ENCODE measurements at places on chromosomes 13 and 19.

DNA sequence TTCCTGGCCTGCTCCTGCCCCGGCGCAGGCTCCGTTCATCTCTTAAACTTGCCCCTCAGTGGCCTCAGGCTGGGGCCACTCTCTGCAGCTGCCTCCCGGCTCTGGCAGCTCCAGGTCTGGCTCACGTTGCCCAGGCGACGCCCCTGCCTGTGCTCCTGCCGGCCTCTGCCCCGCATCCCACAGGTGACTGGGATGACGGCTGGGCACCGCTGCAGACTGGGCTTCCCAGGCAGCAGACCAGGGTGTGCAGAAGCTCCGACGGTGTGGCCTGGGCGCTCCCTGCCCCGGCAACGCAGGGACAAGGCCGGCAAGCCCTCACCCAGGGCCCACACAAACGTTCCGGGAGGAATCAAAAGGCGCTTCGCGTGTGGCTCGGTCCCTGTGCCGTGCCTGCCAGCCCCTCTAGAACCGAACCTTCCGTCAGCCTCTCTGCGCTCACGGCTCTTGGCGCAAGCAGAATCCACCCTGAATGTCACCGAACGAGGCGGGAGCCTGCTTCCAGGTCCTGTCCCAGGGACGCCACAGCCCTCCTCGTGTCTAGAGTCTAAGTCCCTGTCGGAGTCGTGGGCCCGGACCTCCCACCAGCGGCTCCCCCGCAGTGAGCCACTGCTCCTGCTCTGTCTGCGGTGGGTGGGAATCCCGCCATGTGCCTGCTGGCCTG is 64.8 kb downstream of the MLLT1 start:
- no peak for DNase-seq

DNA sequence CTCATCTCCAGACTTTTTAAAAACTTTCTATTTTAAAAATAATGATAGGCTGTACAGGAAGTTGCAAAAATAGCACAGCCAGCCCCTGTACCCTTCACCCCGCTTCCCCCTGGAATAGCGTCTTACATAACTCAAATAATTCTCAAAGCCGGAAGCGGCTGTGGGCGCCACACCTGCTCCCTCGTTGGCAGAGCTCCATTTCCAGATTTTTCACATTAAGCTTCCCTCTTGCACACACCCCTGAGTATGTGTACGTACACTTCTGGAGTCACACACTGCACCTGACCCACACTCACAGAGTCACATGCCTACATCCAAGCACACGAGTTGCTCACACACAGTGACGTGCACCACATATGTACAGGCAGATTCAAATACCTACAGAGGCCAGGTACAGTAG is 24.9 kb upstream of the DPP9 start:
- no peak for DNase-seq

DNA sequence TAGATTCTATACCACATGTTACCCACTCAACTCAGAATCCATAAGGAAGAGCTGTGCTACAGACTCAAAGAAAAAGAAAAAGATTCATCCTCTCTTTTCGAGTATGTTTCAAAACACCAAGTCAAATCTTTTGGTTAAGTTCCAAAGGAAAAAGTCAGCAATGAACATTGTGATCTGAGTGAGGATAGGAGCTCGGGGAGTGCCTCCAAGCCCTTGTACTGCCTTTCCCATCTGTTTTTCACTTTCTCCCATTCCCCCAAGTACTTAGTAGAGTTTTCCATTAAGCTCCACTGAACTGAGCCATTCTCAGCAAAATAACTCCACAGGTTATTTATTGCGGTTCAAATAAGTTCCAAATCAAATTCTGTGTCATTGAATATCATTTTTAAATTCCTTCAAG is 47.7 kb upstream of the MAB21L1 start:
- no peak for DNase-seq

DNA sequence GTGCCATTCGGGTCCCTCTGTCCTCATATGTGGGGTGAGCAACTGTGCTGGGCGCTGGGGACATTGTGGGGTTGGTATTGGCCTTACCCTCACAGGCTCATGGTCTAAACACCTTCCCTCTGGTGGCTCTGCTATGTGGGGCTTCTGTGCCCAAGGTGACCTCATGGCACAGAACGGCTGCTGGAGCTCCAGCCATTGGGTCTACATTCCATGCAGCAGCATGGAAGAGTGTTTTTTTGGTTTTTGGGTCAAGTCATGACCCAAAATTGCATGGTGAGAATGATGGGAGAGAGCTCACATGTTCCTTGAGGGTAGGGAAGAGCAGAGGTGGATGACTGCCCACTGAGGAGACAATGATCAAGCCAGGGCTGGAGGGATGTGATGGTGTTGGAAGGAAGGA is 17.2 kb downstream of the PGLS start:
- DNase-seq: no peak

DNA sequence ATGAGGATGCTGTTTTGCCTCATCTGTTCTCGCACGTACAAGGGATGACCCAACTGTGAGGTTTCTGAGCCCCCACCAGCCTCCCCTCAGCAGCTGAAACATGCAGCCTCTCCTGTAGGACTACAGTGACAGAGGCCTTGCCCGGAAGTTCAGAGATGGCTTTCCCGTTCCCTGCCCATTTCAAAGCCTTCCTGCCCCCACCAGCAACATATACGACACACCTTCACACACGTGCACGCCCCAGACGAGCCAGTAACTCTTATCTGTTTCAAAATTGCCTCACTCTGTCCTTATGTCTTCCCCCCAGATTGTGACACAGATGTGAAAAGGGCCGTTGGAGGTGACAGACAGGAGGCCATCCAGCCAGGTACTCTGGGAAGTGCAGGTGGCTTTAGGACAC is 95.8 kb downstream of the RAB20 start:
- DNase-seq: no peak

DNA sequence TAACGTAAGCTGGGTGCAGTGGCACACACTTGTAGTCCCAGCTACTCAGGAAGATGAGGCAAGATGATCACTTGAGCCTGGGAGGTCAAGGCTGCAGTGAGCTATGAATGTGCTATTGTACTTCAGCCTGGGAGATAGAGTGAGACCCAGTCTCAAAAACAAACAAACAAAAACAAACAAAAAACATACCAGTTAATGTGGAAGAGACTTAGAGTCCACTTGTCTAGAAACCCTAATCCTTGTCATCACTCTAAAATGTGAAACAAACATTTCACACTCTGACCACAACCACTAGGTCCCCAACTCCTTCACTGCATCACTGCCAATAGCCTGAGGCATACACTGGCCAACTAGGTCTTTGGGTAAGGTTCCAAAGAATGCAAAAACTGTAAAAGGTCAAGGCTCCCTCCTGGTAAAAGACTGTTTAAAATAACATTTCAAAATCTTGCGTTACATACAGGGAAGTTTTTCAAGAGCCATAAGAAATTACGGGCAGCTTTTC is 28.6 kb upstream of the CYP2B6 start:
- no peak for DNase-seq

- no peak for DNase-seq
These were observed 11.8 kb upstream of the RCBTB1 start for GRCh38 chr13:49597043-49597641.

- DNase-seq: no peak
These were observed 2.5 kb upstream of the RFPL4AL1 start for GRCh38 chr19:55766466-55766865.

DNA sequence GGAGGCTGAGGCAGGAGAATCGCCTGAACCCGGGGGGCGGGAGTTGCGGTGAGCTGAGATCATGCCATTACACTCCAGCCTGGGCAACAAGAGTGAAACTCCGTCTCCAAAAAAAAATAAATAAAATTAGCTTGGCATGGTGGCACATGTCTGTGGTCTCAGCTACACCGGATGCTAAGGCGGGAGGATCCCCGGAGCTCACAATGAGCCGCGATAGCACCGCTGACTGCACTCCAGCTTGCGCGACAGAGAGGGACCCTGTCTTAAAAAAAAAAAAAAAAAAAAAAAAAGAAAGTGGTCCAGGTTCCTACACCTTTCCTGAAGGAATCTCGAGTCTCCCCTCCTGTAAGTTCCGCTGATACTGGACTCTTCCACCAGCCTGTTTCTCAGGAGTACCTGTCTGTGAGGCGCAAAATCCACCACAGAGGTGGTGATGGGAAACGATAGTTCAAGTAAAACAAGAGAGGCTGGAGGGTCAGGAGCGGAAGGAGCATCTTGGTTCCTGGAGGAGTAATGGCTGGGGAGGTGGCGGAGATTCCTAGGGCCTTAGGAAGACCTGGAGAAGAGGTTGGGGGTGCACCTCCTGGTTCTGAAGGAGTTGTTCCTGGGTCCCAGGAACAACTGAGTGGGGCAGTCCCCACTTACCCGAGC is 471 bp downstream of the FUT1 start:
- no peak for DNase-seq

DNA sequence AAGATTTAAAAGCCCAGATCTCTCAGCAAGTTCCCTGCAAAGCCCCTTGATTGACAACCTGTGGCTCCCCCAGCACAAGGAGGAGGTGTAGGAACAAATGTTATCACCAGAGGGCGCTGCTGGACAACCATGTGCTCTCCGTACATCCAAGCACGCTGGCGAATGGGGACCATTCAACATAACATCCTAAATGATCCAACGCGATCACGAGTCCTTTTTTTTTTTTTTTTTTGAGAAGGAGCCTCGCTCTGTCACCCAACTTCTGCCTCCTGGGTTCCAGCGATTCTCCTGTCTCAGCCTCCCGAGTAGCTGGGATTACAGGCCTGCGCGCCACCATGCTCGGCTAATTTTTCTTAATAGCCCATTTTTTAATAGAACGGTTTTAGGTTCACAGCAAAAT is 52.0 kb downstream of the NWD1 start:
- peak; percentile 74 for DNase-seq

- no peak for DNase-seq
These were observed 72.8 kb upstream of the LRCH1 start for GRCh38 chr13:46480131-46480530.

Data from CD4-positive, alpha-beta T cell treated with Interleukin-2 at 100 ng/mL for 4 hours (primary cell).